Dorsolateral prefrontal cortex (tissue), 122 donors: ENCODE measurements at places on chromosomes 5 and 9.

DNA sequence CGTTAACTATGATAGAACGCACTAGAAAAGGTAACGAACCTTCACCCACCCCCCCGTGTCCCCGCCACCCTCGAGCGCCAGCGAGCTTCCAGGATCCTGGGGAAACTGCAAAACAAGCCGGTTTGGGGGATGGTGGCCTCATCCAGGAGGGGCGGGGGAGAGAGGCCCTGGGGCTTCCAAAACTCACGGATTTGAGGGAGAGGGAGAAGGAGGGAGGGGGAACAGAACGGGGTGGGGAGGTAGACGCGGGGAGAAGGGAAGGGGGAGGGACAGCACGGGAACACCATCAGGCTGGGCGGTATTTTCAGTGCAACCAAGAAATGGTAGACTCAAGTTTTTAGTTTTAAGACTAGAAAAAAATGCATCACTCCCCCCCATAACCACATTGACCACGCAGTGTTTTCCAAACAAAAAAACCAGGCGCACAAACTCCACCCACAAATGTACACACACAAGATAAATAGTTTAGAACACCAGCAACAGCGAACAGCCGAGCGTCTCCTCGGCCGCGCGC, 1.4 kb downstream of the NRARP start:
- no peak for DNase-seq

GRCh38 chr5:158928404-158928803, 171.3 kb downstream of the EBF1 start:
- DNase-seq, result no peak

GRCh38 chr9:37271679-37272078, 150.8 kb upstream of the GRHPR start:
- DNase-seq, result no peak

- DNase-seq, result no peak
Measured at GRCh38 chr5:78162253-78162862, 132.1 kb downstream of the AP3B1 start.

- no peak for DNase-seq
Measured at GRCh38 chr9:128821584-128822406, 3.5 kb downstream of the ENDOG start.

DNA sequence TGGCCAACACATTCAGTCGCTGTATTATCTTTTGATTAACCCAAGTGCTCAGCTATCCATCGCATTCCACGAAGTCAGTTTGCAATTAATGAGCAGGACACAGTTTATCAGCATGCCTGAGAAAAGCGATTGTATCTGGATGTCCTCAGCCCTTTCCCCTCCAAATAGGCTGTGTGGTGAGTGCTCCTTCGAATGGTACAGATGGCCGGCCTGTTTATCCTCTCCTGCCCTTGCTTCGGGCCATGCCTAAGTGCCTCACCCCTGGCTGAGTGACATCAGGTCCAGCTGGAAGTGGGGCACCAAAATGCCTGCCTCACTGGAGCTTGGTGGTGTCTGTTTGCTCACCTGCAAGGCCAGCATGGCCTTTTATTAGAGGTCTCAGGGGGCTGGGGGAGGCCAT, 317.3 kb downstream of the GADD45G start:
- DNase-seq, result no peak

GRCh38 chr5:111513131-111513520, 791 bp upstream of the STARD4 start:
- DNase-seq, result no peak

GRCh38 chr9:76136986-76137385, 246.5 kb downstream of the PCSK5 start:
- no peak for DNase-seq

DNA sequence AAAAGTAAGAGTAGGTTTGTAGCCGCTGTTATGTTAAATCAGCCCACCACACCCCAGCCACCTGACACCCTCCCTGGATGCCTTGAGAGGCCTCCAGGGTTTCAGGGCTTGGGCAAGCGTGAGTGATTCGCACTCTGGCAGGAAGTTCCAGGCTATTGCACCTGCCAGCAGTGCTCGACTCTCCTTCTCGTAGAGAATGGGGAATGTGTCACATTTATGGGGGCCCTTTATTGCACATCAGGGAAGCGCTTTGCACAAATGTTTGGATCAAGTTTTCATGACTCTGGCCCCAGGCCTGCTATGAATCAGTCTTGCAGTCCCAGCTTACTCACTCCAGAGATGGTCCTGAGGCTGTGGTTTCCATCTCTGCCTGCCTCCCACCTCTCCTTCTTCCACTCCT, 66.1 kb upstream of the ADRA1B start:
- DNase-seq, result no peak

DNA sequence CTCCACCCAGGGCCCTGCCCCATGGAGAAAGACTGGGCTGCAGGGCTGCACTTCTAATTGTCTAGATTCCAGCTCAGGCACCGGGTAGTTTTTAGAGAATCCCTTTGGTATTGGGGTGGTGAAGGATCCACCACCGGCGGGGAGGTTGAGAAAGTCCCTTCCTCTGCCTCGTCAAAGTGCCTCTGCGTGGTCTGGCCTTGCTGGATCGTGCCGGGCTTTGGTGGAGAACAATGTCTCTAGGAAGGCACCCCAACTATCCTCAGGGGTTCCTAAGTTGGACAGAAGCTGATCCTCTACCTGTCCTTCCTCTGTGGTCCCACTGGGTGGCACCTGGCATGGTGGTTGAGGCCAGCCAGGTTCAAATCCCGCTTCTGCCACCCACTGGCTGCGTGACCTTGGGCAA, 7.3 kb upstream of the AMBP start:
- no peak for DNase-seq

DNA sequence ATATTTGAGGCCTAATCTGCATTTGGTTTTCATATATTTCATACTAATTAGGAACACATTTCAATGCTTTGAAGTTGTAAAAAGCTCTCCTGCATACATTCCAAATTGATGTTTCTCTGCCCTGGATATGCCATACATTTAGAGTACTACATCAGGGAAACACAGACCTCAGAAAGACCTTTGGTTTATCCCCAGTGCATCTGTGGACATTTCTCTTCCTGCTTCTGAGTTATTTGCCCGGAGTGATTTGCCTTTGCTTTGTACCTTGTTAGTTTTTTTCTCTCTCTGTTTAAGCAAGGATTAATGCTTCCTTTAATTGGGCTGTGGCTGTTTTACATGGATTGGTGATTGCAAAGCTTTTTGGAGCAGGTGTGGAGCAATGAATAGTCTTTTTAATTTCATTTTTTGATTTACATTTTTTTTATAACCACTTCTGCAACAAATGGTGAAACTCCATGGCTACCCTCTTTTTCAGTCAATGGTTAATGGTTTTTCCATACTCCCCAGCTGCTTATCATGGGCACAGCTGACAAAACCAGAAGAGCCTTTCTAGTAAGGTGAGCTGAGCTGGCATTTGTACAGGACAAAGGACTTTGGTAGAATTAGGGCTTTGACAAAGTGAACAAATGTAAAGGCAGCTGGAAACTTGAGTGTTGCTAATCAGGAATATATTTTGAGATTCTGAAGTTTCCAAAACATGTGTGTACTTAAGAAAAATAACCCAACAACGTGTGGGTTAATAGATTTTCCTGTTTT, 54.2 kb downstream of the ZSWIM6 start:
- no peak for DNase-seq

- peak; percentile 71 for DNase-seq
Measured at GRCh38 chr5:109451146-109451545, 41.4 kb upstream of the PJA2 start.

DNA sequence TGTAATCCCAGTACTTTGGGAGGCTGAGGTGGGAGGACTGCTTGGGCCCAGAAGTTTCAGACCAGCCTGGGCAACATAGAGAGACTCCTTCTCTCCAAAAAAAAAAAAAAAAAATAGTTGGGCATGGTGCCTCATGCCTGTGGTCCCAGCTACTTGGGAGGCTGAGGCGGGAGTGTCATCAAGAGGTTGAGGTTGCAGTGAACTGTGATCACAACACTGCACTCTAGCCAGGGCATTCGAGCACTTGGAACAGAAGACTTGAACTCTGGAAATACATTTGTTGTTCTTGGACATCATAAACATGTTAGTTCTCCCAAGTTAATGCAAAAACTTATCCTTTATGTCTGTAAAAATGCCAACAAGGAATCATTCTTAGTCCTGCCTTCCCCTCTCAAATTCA, 29.6 kb downstream of the EHMT1 start:
- no peak for DNase-seq

- DNase-seq, result no peak
Measured at GRCh38 chr9:37062336-37062735, 28.3 kb upstream of the PAX5 start.

GRCh38 chr5:176157656-176158055, 80.6 kb upstream of the SIMC1 start:
- no peak for DNase-seq

DNA sequence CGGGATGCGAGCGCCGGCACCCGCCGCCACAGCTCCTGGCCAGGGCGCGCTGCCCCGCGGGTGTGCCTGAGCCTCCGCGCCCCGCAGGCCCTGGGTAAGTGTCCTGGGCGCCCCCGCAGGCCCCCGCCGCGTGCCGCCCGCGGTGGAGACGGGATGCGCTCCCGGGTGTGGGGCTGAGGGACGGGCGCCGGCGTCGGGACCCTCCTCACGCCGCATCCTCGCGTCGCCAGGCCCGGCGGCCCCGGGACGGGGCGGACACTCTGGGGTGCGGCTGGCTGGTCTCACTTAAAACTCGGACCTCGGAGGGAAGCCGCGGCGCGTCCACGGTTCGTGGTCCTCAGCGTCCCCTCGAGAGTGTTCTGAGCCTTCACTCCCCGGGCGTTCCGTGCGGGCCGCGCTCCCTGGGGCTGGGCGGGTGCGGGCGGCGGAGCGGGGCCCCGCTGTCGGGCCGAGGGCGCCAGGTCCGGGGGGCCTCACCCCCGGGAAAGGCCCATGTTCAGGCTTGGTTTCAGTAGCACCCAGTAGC, 275 bp downstream of the AHRR start:
- DNase-seq, result no peak

GRCh38 chr9:2158766-2159430, 143.8 kb downstream of the SMARCA2 start:
- DNase-seq, result no peak

- no peak for DNase-seq
Measured at GRCh38 chr5:133531178-133531577, 81.2 kb downstream of the FSTL4 start.

- DNase-seq, result no peak
Measured at GRCh38 chr9:121915304-121915625, 177.8 kb downstream of the TTLL11 start.

- DNase-seq, result peak; percentile 82
Measured at GRCh38 chr9:34664281-34665066, 2.0 kb upstream of the CCL27 start.

- no peak for DNase-seq
Measured at GRCh38 chr5:149410071-149410470, 31.0 kb upstream of the IL17B start.

DNA sequence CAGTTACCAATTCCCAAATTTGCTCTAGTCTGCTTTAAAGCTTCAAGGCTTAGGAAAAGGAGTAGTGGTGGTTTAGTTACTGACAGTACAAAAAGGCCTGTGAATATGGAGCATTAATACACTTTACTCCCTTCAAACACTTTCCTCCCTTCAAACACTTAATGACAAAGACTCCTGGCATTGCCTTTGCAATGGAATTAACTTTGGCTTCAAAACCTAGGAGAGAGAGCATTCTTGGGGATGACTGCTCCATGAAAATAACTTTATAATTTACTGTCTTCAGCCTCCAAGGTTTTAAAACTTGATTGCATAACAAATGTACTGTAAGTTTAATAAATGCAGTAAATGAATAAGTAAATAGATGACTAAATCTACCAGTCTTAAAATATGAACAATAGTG, 185.6 kb downstream of the TRPM3 start:
- no peak for DNase-seq

- DNase-seq, result peak; percentile 69
Measured at GRCh38 chr5:143177263-143177983, 226.1 kb downstream of the NR3C1 start.

GRCh38 chr9:4739587-4740387, 1.2 kb downstream of the AK3 start:
- no peak for DNase-seq

GRCh38 chr5:57499262-57500050, 16.8 kb upstream of the ACTBL2 start:
- no peak for DNase-seq

DNA sequence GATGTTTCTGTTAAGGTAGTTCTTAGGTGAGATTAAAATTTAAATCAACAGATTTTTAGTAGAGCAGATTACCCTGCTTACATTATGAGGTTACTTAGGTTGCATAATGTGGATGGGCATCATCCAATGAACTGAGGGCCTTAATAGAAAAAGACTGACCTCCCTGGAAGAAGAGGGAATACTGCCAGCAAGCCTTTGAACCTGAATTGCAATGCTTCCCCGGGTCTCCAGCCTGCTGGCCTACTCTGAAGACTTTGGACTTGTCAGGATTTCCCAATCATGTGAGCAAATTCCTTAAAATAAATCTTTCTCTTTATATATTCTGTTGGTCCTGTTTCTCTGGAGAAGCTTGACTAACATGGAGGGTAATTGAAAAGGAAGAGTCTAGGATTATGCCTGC, 542.1 kb upstream of the ARRDC3 start:
- no peak for DNase-seq

DNA sequence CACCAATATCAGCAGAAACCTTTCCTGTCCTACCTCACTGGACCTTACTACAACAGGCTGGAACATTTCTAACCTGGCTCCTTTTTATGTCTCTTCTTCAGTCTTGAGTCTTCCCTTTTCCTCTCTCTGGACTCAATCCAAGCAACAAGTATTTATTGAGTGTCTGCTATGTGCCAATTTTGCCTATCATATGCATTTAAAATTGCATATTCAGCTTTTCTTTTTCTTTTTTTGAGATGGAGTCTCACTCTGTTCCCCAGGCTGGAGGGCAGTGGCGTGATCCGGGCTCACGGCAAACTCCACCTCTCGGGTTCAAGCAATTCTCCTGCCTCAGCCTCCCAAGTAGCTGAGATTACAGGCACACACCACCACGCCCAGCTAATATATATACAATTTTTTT, 65.8 kb downstream of the MEIKIN start:
- no peak for DNase-seq

- no peak for DNase-seq
Measured at GRCh38 chr9:125476645-125477044, 215.0 kb downstream of the GAPVD1 start.

DNA sequence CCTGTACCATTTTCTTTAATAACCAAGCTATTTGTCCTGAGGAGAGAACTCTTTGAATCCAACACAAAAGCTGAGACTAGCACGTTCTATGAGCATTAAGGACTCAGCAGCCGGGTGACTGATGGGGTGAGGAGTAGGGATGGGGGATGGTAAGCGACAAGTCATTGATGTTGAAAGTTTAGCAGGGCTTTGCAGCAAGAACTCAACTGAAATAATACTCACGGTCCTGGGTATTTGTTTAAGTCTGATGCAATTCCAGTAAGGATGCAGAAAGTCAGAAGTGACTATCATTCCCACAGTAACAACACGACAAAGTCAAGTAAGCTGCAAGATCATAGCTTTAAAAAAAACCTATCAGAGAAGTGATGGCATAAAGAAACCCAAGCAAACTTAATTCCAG, 131.1 kb downstream of the ACTL7B start:
- no peak for DNase-seq
